Tracheal epithelial cell (primary cell): ENCODE measurements at places on chromosomes 7 and 10. TPM values are rescaled to one million over a fixed set of nuclear protein-coding genes. Genes with fewer than 3 reads are reported as not detected.

Gene AZGP1
- 0.21 and 0.48 TPM in 2 replicates for total RNA-seq

Gene PTPRZ1
- 2.7 and 7.2 TPM in 2 replicates for total RNA-seq

Gene CTAGE8
- 1.9 and 2.8 TPM in 2 replicates for total RNA-seq

Gene TUBAL3
- total RNA-seq = 0.72 TPM in 1 of 2 replicates, not detected in the other

Gene PLEKHS1
- under 0.01 TPM in 2 replicates for total RNA-seq
